ENCODE measurements at places on chromosomes 1 and 21. TPM values are rescaled to one million over a fixed set of nuclear protein-coding genes. Genes with fewer than 3 reads are reported as not detected.

EDARADD gene
- polyA plus RNA-seq = not detected

PLA2G4A gene
- 5.5 TPM for polyA plus RNA-seq

DNM3 gene
- polyA plus RNA-seq = 0.46 TPM

RHEX gene
- not detected for polyA plus RNA-seq

TNFRSF4 gene
- 0.24 TPM for polyA plus RNA-seq

GPR52 gene
- polyA plus RNA-seq = 0.10 TPM

LAX1 gene
- not detected for polyA plus RNA-seq

KIF14 gene
- polyA plus RNA-seq = 1.5 TPM

CDK18 gene
- polyA plus RNA-seq = 0.36 TPM

COL11A1 gene
- 8.3 TPM for polyA plus RNA-seq

CTSE gene
- not detected for polyA plus RNA-seq

KPRP gene
- not detected for polyA plus RNA-seq

E2F2 gene
- polyA plus RNA-seq = 0.06 TPM

- no peak for DNase-seq
Observed at GRCh38 chr1:100358210-100358609, 5.9 kb downstream of the CDC14A start.

GRCh38 chr1:40567825-40568224 is 36.4 kb downstream of the ZNF684 start:
- DNase-seq = no peak

DNA sequence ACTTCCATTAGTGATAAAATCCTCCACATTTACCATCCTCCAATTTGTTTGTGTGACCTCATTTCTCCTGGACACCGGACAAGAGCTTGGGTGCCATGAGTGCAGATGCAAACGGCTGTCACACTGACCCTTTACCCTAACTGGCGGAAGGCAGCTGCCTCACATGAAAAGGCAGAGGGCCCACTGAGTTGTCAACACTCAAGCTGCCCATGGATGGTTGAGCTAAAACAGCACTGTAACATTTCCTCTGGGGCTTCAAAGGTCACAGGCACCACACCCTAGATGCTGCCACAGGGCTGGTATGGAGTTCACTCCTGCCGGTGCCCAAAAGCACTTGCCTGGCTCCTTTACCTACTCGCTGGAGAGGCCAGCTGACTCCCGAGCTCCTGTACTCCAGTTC is 653.4 kb downstream of the KCNT2 start:
- no peak for DNase-seq

DNA sequence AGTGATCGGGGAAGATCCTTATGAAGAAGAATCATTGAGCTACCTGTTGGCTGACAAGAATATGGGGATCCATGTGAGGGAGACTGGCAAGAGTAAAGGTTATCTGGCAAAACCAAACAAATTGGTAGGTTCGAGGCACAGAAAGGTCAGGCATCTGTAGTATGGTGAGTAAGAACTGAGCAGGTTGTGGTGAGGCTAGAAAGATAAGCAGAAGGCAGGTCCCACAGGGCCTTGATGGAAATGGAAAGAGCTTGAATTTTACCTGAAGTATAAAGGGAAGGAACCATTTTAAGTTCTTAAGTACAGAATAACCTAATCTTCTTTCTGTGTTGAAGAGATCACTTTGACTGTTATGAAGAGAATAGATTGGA is 11.1 kb downstream of the PTPRC start:
- DNase-seq = no peak

DNA sequence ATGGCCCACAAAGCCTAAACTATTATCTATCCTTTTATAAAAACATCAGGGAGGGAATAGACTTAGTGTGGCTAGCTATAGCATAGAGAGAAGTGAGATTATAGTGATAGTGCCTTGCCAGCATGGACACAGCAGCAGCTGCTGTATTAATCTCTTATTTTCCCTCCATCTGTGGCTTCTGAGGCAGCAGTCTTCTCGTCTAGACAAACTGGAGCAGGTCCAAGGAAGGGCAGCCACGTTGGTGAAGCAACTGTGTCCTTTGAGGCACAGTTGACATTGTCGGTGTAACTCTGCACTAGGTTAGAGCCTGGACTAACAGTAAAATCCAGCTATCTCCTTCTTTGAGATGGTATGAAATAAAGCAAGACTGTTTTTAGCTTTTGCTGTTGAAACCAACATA is 131.3 kb downstream of the CACHD1 start:
- no peak for DNase-seq

GRCh38 chr1:59013276-59013927 is 229.6 kb upstream of the JUN start:
- DNase-seq = no peak

DNA sequence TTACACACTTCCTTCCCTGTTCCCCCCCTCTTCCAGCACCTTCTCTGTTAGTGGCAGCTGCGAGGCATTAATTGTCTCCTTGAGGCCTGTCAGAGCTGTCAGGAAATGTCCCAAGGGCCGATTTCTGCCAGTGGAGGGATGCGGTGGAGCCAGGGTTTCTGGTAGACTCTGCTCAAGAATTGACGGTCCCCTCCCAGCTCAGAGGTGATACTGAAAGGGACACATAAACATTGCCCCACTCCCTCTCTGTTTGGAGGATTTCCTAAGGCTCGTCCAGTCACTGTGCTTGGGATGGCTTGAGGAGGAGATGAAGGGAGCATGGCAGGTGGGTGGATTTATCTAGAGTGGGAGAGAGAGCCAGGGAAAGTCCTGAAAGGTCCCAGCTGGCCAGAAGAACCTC is 61.4 kb upstream of the CD34 start:
- no peak for DNase-seq

DNA sequence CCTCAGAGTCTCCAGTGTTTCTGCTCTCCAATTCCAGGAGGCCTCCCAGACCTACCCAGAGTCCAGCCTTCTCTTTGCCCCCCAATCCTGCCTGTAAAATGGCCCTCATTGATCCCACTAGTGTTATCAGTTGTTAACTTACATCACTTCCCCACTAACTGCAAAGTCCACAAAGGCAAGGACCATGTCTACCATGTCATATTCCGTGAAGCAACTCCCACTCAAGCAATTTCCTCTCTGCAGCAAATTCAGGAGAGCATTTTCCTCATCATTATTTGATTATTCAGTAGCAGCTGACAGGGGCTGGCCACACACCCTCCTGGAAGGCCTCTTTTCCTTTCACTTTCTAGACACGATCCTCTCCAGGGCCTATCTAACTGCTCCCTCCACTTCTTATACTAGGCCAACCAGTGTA is 153.5 kb downstream of the RERE start:
- DNase-seq = no peak

DNA sequence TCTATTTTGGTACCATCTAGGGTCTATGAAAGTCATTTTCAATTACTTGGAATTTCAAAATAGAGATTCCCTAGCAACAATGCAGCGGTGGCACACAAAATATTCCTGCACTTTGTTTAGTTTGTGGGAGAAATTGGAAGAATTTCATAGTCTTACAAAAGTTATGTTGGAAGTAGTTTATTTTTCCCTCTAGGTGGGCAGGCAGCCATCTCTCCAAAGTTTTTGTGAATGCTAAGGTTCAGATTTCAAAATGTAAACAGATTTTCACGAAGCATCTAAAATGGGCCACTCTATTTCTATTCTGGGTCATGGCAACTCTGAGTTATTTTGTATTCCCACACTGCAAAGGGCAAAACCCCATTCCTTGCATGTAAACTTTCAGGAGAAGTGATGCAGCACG is 8.0 kb downstream of the SMCP start:
- DNase-seq = no peak

- no peak for DNase-seq
Observed at GRCh38 chr1:8945568-8945967, at the start of gene CA6. TSS of gene CA6 (plus strand) at chr1:8945868. CDS start at chr1:8945887, 19 bp downstream.

DNA sequence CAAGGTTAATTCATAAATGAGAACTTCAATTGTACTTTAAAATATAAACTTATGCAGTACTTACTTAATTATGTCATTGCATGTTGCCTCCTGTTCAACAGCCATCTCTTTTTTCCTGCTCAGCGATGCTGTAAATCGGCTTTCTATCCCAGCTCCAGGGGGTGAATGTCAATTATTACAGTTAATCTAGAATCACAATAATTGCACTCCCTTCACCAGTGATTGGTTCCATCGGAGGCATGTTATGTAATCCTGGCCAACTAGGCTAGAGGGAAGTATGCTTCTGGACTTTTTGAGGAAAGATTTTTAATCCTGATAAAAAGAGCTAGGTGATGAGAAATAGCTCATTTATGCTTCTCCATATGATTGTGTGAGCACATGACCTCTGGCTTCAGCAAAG is 53.8 kb upstream of the SGIP1 start:
- DNase-seq = no peak

GRCh38 chr1:26132128-26132833 is 20.7 kb downstream of the PDIK1L start:
- DNase-seq = no peak

- DNase-seq = peak; percentile 68
Observed at GRCh38 chr1:214454569-214455396, 96.6 kb downstream of the PTPN14 start.

DNA sequence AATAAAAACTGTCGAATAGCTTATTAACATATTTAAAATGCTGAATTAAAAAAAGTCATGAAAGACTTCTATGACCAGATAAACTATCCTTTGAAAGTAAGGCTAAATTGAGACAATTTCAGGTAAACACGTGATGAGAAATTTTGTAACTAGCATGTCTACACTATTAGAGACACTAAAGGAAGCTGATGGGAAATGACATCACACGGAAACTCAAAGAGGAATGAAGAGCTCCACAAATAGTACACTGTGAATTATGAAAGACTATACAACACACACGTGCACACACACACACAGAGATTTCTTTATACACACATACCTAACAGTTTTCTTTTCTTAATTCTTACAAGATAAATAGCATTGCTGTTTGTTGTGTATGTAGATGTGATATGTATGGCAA is 70.9 kb upstream of the PLA2G4A start:
- DNase-seq = no peak

GRCh38 chr1:98749152-98749756 is 87.7 kb downstream of the SNX7 start:
- no peak for DNase-seq

DNA sequence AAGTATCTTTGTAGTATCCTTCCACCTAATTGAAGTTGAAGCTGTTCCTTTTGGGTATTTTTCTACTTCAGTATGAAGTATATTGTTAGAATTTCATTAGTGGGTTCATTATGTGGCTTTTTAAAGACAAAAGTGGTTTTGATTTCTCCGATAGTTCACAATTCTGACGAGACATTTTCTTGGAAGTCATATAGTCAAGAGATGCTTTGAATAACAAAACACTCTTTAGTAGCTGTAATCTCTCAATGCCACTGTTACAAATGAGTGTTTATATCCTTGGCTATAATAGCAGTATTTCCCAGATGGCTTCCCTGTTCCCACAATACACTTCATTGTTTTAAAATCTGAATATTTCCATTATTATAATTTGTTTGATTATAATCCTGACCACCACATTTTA is 108.7 kb upstream of the F3 start:
- no peak for DNase-seq
